ENCODE measurements at places on chromosomes 2 and 18. TPM values are rescaled to one million over a fixed set of nuclear protein-coding genes. Genes with fewer than 3 reads are reported as not detected.

ANTXR1 gene
- total RNA-seq = 313 TPM

ITPRIPL1 gene
- total RNA-seq = 1.6 TPM

ERBB4 gene
- 29.3 TPM for total RNA-seq

TDRD15 gene
- total RNA-seq = 0.14 TPM

CFAP53 gene
- total RNA-seq = not detected

DNA sequence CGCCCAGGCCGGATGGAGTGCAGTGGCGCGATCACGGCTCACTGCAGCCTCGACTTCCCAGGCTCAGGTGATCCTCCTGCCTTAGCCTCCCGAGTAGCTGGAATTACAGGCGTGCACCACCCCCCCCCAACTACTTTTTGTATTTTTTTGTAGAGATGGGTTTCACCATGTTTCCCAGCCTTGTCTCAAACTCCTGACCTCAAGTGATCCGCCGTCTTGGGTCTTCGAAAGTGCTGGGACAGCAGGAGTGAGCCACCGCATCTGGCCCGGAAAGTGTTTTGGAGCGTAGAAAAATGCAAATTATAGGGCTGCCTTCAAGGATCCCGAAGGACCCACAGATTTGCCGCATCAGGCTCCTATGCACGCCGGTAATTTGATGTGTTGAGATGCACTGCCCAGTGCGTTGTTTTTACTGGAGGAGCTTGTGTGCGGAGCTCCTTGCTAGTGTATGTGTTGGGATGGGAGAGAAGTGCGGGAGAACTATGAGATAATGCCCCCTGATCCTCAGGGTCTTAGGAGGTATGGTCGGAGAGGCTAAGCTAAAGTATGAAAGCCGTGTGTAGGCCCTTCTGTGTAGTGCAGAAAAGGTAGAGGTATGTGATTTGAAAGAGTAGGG is 1.2 kb upstream of the CLASP1 start:
- DNase-seq = no peak

- no peak for DNase-seq
These were observed 18.9 kb upstream of the BAZ2B start for GRCh38 chr2:159635006-159635789.

DNA sequence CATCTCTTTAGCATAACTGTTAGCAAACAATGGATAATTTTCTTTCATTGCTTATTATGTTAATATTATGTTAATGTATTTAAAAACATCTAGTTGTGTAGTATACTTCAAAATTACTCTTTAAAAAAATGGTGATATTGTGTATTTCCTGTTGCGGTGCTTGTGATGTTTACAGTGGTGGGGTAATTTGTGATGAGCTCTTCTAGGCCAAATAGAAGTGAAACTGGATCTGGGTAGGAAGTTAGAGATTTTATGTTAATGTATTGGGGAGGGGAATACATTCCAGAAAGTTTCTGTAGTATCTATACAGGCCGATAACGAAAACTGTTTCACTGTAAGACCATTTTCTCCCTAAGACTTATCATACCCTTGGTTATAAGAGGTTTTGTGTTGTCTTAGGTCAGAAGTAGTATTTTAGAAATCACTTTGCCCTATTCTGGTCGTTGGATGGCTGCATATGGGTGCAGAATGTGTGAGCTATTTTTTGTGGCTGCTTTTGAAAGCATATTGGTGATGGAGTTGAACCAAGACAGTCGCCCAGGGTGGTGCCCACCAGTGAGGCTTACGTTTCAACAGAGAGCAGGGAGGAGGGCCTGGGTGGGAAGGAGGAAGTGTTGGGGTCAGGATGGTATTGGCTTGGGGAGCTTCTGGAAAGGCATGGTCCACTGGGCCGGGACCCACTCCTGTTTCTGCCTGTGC is 5.8 kb downstream of the TSHZ1 start:
- DNase-seq = no peak

DNA sequence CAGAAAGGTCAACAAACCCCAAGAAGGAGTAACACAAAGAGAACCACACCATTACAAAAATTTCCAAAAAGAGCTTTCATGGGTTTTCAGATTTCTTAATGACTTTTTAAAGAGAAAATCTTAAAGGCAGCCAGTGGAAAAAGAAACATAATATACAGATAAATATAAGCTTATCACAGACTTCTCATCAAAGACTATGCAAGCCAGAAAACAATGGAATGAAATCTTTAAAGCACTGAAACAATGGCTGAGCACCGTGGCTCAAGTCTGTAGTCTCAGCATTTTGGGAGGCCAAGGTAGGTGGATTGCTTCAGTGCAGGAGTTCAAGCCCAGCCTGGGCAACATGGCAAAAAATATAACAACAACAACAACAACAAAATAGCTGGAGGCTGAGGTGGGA is 237.4 kb downstream of the CYP26B1 start:
- DNase-seq = no peak

GRCh38 chr2:237131749-237132533 is 46.3 kb downstream of the COPS8 start:
- no peak for DNase-seq

GRCh38 chr2:44250376-44250775 is 24.9 kb upstream of the SLC3A1 start:
- no peak for DNase-seq

DNA sequence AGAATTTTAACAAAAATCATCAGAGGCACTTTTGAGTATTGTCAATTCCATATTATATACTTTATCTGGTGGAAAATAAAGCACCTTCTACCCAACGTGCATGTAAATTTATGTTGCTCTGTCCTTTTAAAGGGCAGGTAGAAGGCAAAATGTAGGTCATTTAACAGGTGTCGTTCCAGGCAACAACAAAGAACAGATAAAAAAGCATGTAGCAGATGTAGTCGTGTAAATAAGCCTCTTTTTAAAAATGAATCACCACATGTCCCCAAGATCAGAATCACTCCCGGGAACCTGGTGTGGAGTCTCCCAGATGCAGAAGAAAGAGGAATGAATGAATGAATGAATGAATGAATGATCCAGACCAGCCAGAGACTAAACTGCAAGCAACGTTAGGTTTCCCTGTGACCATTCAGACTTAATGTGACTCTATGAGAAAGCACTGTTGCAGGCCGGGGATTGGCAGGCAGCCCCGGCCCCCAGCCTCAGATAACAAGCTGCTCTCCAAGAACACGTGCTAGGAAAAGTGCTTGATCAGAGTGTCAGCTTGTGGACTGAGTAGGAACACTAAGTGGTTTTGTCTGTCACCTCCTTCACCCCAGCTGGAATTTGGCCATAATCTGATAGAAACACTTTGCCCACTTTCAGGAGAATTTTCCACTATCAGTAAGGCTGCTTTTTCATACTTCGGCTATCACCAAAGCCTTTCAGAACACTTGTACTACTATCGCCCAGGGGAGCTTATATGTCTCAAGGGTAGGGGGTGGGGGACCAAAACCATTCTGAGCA is 100.6 kb downstream of the CDK15 start:
- no peak for DNase-seq

- no peak for DNase-seq
These were observed 1.5 kb downstream of the GALNT1 start for GRCh38 chr18:35582899-35583558.

- no peak for DNase-seq
These were observed 7.2 kb upstream of the TSN start for GRCh38 chr2:121748202-121748601.

DNA sequence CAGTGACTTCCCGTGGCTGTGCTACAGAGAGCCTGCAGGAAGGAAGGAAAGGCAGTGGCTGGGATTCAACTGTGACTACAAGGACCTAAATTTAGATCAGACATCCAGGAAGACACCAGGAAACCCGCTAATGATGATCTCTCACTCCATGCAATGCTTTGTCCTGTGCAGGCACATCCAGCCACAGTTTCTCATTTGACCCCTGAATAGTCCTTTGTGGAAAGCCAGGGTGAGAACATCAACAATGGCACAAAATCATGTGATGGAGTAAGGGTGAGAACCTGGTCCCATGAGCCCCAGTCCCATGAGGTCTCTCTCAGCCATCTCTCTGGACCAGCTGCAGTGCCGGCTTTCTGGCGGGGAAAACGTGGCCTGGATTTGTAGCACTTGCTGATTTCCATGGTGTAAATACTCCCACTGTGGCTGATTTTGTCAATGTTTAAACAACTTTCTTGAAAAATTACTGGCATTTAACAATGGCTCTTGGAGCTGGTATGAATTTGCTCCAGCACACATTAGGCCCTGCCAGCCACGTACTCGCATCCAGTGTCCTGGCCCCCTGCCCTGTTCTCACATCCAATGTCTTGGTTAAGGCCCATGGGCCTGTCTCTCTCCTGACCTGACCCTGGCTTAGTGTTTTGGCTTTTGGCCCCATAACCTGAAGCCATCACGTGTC is 159.0 kb upstream of the HAAO start:
- DNase-seq = no peak
